Stimulated activated CD4-positive, alpha-beta T cell treated with anti-CD3 and anti-CD28 coated beads, Interleukin-1b, Interleukin-23, amount 100 ng/mL, for 1 hour (primary cell): ENCODE measurements at places on chromosomes 2 and 18.

DNA sequence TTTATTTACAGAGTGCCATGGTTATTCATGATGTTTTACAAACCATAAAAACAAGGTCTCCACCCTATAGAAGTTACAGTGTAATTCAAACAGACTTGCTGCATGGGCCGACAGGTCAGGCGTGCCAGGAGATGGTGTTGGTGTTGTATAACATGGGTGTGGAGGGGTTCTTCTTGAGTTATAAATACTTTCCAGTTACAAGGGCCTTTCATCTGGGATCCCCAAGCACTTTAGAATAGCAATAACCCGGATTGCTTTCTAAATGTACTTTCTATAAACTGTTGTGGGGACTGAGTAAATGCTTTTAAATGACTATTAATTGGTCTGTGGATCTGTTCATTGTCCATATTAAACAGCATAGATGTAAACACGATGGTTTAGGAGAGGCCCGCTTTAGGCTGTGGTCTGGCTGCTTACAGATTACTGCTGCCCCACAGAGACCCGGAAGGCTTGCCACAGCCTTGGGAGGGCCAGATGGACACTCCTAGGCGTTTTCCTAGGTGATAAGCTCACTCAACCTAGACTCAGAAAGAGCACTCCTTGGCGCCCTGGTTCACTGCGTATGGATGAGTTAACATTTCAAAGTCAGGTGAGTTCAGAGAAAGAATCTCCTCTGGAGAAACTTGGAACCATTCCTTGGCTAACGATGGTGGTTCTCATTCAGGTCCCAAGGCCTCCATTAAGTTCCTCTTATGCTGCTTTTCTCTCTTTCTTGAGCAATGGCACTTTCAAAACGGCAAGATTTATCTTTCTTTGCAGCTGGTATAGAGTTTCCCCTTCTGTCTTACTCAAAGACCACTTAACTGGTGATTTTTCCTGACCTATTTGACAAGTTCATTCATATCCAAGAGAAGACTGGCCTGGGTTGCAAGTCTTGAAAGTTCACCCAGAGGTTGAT is 3.6 kb upstream of the KIAA2012 start:
- DNase-seq: no peak

DNA sequence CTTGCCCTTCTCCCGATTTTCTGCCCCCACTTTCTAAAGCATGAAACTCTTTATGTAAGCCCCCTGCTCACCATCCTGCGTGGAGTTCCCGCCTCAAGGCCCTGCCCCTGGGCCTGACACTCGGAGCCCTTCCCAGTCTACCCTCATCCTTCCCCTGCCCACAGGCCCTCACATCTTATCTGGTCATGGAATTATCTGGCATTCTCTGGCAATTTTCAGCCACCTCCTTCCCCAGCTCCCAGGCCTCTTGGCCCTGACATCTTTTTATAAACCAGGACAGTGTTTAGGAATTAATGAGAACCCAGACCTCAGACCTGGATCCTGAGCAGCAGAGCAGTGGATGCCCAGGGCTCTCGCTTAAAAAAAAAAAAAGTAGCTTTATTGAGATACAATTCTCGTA is 61.7 kb downstream of the BOLA3 start:
- no peak for DNase-seq

GRCh38 chr18:57063601-57064103 is 83.2 kb upstream of the BOD1L2 start:
- no peak for DNase-seq

GRCh38 chr2:172282944-172283343 is 144.4 kb upstream of the ITGA6 start:
- DNase-seq: no peak
